Activated naive CD4-positive, alpha-beta T cell treated with Interleukin-2 at 50 U/mL for 16 hours (primary cell): ENCODE measurements at places on chromosomes 11 and 22.

- no peak for DNase-seq
Measured at GRCh38 chr11:7321473-7322450, 70.1 kb downstream of the SYT9 start.

- no peak for DNase-seq
Measured at GRCh38 chr11:77174559-77174958, 46.5 kb downstream of the MYO7A start.

- no peak for DNase-seq
Measured at GRCh38 chr11:100640071-100640470, 47.0 kb upstream of the ARHGAP42 start.

DNA sequence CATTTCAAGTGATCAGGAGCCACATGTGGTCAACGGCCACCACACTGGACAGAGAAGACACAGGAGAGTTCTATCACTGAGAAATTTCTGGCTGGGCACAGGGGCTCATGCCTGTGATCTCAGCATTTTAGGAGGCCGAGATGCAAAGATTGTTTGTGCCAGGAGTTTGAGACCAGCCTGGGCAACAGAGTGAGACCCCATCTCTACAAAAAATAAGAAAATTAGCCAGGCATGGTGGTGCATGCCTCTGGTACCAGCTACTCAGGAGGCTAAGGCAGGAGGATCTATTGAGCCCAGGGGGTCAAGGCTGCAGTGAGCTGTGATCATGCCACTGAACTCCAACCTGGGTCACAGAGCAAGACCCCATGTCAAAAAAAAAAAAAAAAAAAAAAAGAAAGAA, 26.3 kb downstream of the KCNJ4 start:
- no peak for DNase-seq

GRCh38 chr11:1083621-1084551, 9.2 kb downstream of the MUC2 start:
- DNase-seq, result no peak

DNA sequence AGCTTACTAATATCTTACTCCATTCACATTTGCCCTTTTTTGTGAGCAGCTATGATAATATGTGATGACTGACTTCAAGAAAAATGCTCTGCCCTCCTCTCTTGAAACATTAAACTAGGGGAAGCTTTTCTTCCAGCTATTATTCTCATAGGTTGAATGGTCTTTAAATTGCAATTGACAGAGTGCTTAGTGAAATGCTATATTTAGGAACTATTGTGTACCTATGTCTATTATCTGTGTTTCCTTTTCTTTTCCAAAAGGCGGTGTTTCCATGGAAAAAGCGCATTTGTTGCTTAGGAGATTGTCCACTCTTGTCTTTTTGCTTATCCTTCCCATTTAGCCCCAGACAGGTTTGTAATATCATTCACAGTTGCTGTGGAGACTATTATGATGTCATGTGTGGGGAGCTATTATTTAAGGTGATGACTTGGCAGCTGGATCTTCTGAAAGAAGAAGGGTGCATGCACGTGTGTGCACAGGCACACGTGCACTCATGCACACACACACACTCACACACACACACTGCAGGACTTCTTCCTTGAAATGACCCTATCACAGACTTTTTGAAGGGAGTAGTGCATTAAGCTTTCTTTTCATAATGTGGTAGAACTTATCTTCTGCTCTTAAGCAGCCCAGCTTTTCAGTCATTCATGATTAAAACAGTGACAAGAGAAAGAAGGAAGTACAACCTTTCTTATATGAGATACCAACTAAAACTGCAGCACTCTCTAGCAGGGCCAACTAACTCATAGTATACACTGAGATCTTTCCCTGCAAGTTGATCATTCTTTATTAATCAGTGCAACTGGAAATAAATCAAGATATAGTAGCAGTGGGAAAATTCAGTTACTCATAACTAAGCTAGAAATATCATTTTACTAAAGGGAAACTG, 340.8 kb upstream of the MTNR1B start:
- DNase-seq, result no peak

GRCh38 chr22:41511521-41511968, 32.7 kb downstream of the POLR3H start:
- no peak for DNase-seq

GRCh38 chr11:65493367-65494176, 5.3 kb upstream of the MALAT1 start:
- DNase-seq, result no peak

DNA sequence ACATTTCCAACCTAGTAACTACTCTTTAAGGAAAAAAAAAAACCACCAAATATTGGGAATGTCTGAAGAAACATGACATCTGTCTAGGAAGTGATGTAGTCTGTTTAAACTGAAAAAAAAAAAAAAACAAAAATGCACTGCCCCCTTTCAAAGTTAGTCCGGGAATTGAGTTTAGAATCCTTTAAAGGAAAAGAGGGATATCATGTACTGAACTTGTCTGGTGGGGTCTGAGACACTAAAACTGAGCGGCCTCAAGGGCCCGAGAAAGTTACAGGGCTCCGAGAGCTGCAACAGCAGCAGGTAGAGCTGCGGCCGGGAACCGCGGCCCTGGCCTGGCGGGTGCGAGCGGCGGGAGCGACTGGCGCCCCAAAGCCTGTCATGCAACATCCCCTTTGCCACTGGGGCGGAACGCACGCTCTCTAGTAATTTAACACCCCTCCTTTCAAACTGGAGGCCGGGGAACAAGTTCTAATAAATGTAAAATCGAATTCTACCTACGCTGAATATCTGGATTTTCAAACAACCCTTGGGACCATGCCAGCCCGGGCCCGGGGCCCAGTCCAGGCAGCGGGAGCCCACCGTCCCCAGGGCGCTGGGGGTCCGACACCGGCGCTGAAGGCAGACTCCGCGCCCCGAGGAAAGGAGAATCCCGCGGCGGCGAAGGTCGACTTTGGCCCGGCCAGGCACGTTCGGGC, 736 bp downstream of the RDX start:
- peak; percentile 56 for DNase-seq

DNA sequence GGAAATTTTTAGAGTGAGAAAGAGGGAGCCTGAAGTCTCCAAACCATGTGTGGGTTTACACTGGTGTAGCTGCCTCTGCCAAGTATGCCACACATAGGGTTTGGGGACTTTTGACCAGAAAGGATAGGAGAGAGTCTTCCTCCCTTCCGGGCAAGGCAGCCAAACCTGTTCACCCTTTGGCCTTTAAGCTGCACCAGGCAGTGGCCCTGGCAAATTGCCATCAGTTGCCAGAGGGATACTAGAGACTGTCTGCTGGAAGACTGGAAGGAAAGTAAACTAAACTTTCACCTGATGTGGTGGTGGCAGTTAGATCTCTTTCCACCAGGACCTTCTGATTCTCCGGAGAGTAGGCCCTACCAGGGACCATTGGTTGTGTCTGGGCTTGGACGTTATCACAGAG, 1263.2 kb downstream of the FAM181B start:
- no peak for DNase-seq

DNA sequence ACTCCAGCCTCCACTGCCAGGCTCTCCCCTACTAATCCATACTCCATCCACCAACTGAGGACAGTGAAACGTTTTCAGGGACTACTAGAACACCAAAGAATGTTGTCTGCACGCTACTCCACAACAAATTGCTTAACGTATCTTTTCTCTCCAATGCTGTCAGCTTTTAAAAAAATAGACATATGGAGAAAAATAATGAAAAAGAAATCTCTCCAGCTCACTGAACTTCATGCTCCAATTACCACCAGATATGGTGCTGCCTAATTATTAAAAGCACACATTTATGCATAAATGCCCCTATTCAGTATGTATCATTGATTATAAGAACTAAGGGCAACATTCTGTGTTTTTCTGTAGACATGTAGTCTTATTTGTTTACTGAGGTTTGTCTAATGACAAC, 672.2 kb upstream of the ANO3 start:
- DNase-seq, result no peak

- peak; percentile 13 for DNase-seq
Measured at GRCh38 chr11:45872651-45873356, 12.6 kb upstream of the MAPK8IP1 start.

DNA sequence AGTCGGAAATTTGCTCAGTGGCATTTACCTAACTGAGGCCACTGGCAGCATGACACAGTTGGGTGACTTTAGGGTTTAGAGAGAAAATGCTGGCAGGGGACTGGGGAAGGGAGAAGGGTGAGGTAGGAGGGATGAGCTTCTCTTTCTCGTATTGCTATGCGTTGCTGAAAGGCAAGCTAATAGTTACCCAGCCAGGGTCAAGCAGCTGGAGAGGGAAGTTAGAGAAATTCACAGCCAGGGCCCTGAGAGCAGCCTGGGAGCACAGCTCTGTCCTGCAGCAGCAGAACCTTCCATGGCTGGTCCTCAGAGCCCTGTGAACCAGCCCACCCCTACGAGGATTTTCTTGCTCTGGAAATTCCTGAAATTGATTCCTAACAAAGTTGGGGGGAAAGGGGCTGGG, 679.6 kb downstream of the NTM start:
- no peak for DNase-seq

GRCh38 chr22:49968313-49968830, 7.8 kb downstream of the PIM3 start:
- DNase-seq, result peak; percentile 7

DNA sequence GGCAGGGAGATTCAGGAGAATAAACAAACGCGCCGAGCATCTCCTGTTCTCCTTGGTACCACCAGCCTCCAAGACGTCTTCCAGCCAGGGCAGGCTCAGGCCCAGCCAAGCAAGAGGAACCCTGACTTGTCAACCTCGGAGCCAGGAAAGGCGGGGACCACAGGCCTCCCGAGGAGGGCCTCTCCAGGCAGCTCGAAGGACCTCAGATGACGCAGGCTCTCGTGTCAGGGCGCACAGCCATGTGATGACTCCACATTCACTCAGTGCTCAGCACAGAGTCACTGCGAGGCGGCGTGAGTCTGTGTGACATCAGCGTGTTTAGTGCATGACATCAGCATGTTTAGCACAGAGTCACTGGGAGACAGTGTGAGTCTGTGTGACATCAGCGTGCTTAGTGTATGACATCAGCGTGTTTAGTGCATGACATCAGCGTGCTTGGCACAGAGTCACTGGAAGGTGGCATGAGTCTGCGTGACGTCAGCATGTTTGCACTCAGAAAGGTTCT, 241.4 kb downstream of the BRD1 start:
- DNase-seq, result no peak

GRCh38 chr22:39245130-39246039, 603 bp upstream of the PDGFB start:
- DNase-seq, result no peak

DNA sequence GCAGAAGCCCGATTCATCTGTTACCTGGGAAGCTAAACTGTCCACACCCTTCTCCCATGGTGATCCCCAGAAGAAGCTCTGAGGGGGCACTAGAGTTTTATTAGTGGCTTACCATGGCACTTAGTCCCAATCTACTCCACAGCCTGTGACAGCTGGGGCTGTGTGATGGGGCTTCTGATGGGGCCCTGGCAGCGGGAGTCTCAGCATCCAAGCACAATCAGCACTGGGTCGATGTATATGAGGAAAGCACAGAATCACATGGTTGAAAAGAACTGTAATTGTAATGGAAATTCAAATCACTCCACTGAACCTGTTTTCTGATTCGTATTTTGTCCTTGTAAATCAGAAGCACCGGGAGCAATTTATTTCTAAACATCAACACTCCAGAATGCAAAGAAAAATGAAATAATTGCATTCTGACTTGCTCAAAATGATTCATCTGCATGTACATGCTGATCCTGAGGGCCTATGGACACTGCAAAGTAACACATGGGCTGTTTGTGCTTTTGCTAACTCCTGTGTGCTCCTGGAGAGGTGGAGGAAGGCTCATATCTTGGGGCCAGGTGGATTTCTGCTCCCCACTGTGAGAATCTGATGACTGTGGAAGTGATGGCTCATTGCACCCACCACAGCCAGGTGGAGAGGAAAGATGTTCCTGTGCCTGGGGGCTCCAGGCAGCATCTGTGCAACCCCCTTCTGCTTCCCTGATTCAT, 203.0 kb downstream of the KIRREL3 start:
- no peak for DNase-seq

DNA sequence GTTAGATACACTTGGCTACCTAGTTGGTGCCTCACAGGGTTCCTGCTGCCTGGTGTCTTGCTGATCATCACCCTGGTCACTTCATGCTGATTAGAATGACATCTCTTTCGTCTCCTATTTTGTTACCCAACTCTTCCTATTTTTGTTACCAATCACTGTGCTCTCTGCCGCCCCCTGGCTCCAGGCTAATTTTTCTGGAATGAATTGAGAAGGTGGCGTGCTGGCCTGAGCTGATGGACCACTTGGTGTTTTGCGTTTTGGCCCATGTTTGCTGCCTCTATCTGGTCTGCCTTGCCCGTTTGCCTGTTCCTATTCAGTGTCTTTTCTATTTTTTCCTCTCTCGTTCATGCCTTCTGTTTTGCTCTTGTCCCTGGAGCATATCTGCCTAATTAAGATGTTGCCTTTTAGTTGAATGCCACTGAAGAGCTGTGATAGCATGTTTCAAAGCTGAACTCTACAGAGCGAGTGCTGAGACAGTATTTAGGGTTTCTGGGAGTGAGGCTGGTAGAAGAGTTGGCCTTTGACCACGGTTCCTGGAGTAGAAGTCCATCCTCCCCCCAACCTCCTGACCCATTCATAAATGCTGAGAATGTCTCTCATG, 5.9 kb upstream of the ATF4 start:
- peak; percentile 58 for DNase-seq

GRCh38 chr11:46690702-46691101, 9.7 kb downstream of the ARHGAP1 start:
- no peak for DNase-seq

DNA sequence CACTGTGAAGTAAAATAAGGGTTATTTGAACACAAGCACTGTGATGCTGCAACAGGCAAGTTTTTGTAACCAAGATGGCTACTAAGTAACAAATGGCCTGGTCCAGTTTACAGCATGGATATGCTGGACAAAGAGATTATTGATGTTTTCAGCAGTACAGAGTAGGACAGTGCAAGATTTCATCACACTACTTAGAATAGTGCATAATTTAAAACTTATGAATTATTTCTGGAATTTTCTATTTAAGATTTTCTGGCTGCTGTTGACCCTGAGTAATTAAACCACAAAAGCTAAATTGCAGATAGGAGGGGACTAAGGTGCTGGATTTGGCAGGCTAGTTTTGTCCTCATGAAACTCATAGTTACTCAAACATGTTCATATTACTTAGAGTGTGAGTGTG, 33.1 kb downstream of the CEP295 start:
- DNase-seq, result no peak

DNA sequence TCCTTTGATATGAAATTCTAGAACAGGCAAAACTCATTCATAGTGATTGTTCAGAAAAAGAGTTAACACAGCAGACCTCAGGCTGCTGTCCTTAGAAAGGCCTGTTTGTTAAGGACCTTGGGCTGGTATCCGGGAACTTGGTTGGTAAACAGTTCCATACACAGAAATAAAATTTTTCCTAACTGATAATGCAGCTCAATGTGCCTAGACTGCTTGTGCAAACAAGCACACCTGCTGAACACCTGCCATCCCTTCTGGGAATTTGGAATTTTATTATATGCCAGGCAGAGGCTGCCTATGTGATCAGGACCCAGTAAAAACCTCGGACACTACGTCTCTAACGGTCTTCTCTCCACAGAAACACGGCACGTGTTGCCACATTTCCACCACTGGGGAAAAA, 11.5 kb downstream of the THAP12 start:
- no peak for DNase-seq

- no peak for DNase-seq
Measured at GRCh38 chr11:64407221-64407620, 48.3 kb downstream of the RPS6KA4 start.

- DNase-seq, result peak; percentile 45
Measured at GRCh38 chr11:125941619-125942611, 3.9 kb upstream of the VSIG10L2 start.
